ENCODE measurements at places on chromosomes 4 and X.

DNA sequence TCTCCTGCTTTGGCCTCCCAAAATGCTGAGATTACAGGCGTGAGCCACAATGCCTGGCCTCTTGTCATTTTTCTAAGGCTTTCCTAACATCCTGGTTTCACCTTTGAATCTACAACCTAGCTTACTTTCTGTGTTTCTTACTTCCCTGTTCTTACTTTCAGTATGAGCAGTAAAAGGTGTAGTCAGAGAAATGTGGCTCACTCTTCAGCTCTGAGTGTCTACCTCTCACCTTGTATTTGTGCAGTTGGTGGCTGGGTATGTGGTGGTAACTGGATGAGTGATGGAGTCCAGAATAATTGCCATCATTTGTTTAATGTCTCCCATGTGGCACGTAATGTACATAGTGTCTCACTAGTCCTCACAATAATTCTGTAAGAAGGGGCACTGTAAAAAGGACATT lies 19.1 kb upstream of the CXCL11 start:
- no peak for DNase-seq

GRCh38 chr4:72312032-72312650 lies 256.9 kb downstream of the ADAMTS3 start:
- no peak for DNase-seq

DNA sequence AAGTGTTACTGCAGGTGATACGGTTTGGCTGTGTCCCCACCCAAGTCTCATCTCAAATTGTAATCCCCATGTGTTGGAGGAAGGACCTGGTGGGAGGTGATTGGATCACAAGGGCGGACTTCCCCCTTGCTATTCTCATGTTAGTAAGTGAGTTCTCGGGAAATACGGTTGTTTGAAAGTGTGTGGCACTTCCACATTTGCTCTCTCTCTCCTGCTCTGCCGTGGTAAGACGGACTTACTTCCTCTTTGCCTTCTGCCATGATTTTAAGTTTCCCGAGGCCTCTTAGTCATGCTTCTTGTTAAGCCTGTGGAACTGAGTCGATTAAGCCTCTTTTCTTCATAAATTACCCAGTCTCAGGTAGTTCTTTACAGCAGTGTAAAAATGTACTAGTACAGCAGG lies 65.2 kb upstream of the SLC7A11 start:
- no peak for DNase-seq

- no peak for DNase-seq
Measured at GRCh38 chrX:141947350-141947749, 43.7 kb downstream of the MAGEC1 start.

GRCh38 chr4:24783506-24783905 lies 11.9 kb upstream of the SOD3 start:
- DNase-seq: no peak

GRCh38 chrX:136847874-136848273 lies 32.7 kb downstream of the RBMX start:
- no peak for DNase-seq

- DNase-seq: no peak
Measured at GRCh38 chrX:37578045-37578444, 6.6 kb downstream of the LANCL3 start.

GRCh38 chr4:2756691-2757350 lies 685 bp upstream of the TNIP2 start:
- no peak for DNase-seq

DNA sequence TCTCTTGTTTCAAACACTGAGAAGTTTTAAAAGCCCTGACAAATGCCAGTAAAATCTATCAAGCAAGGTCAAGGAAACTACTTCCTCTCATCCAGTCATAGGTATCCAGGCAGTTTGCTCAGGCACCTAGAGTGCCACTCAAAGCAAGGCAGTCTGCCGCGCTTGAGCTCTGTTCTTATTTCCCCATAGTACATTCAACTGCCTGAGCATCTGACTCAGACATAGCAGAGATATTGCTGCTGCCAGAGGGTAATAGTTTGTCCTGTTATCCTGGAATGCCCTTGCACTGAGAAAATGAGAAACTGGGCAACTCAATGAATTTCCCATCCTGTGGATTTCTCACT lies 16.1 kb upstream of the ATP8A1 start:
- DNase-seq: no peak

- DNase-seq: no peak
Measured at GRCh38 chrX:100647739-100648138, 3.7 kb downstream of the SRPX2 start.

DNA sequence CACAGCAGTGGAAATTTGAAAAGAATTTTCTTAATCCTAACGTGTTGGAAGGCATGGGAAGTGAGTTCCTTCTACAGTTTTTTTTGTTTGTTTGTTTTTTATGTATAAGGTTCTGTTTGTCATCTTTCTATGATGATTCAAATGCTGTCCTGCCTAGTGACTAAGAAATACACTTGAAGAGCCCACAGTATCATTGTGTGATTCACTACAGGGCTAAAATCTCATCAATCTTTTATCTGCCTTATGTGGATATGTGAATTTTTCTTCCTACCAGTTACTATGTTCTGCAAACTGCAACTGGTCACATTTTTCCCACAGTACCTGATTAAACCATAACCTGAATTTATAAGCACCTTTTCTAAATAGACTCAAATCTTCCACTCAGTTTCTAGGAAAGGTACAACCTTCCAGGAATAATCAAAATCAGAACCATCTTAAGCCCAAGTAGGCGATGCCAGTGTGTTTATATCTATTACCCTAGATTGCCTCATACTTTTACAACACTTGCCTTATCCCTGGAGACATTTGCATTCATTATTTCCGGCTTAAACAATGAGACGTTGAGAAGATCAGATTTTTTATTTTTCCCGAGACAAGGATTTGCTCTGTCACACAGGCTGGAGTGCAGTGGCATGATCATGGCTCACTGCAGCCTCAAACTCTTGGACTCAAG lies 214.6 kb upstream of the GALNT7 start:
- no peak for DNase-seq

DNA sequence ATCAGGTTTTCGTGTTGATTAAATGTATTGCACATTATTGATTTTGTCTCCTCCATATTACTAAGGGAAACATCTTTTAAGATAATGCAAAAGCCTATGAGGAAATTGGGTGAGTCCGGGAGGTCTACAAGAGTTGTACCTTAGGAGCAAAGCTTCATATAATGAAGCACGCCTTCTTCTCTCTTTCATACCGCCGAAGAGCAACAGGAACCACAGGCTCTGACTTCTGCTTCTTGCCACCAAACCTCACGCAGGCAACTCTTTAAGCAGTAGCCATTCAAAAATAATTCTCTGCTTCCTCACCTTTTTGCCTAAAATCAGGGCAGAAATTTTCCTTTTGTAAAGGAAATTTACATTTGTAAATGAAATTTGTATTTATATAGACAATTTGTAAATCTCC lies 139.6 kb downstream of the SPRY1 start:
- no peak for DNase-seq

GRCh38 chrX:124862301-124862700 lies 457.4 kb upstream of the TEX13C start:
- DNase-seq: no peak

Data from activated effector memory CD4-positive, alpha-beta T cell treated with anti-CD3 and anti-CD28 coated beads, Interleukin-2, amount 50 U/mL, for 16 hours (primary cell).